ENCODE measurements at places on chromosomes 6 and 20.
A peak's percentile ranks its signal among the peaks of the same experiment; 100 is the strongest.

DNA sequence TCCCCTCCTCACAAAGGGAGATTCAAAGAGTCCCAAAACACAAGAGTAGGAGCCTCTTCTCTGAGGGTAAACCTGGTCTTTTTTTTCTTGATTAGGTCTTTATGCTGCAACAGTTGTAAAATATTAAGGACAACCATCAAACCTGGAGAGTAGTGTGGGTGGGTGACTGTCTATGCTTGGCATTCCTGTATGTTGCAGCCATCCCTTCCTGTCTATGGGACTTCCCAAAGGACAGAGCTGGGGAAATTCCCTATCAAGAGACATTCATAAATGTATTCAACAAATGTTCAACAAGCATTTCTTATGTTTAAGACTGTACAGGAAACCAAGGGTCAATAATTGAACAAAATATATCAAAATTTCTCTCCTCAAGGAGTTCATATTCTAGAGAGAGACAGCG lies 5.5 kb downstream of the BTN2A2 start:
- DNase-seq, result no peak

DNA sequence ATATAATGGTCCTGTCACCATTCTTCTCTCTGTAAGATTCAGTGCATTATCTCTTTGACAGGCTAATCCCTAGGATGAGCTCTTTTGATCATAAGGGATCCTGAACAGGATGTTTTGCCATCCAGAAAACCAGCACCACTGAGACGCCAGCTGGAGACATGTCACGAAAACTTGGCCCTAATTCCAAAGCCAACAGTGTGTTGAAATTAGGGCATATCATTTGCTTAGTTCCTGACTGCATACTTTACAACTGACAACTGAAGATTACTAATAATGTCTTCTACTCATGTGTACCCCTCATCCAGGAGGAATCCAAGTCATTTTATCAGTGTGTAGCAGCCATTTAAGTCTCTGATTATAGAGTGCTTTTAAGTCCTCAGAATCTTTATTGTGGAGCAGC lies 243.6 kb downstream of the KCNQ5 start:
- no peak for DNase-seq

GRCh38 chr20:57653910-57654309 lies 33.7 kb upstream of the ZBP1 start:
- DNase-seq, result peak; percentile 20

DNA sequence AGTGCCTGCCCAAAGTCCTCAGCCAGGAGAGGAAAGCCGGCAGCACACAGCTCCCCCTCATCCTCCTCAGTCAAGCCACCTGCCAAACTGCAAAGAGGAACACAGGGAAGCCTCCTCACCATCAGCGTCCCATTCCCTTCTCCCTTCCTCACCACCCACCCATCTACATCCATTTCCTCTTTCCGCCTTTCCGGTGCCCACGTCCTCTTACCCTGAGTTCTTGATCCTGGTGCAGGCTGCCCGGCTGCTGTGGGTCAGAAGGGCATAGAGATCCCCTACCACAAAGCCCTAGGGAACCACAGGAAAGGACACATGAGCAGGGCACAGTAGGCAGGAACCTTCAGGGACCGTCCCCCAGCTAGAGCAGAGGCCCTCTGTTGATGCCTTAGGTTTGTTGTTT lies 6.0 kb downstream of the GNMT start:
- DNase-seq, result no peak

DNA sequence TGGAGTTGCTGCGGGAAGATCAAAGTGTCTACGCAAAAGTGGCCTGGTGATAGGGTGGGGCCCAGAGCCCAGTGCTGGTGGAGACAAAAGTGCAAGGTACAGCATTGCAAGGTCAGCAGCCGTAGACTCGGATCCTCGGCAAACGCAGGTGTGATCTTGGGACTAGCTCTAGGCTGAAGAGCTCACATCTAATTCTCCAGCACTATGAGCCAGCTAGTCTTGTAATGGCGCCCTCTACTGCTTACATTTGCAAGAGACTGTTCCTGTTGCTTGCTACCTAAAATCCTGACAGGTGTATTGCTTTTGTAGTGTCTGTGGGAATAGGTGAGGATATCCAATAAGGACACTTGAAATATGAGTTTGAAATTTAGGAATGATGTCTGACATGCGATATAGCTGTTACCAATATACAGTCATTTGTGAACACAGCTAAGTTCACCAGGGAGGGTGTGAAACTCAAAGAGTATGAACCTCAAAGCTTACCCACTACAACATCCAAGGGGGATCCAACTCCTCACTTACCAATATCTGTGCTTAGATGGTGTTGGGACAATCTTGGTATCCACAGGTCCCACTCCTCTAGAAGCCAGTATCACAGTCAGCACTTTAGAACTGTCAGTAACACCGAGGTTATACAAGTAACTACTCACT lies 58.4 kb downstream of the PDE7B start:
- DNase-seq, result no peak

- no peak for DNase-seq
Observed at GRCh38 chr20:2358006-2358405, 22.7 kb upstream of the TGM6 start.

- no peak for DNase-seq
Observed at GRCh38 chr6:87574237-87574804, 15.5 kb downstream of the RARS2 start.

DNA sequence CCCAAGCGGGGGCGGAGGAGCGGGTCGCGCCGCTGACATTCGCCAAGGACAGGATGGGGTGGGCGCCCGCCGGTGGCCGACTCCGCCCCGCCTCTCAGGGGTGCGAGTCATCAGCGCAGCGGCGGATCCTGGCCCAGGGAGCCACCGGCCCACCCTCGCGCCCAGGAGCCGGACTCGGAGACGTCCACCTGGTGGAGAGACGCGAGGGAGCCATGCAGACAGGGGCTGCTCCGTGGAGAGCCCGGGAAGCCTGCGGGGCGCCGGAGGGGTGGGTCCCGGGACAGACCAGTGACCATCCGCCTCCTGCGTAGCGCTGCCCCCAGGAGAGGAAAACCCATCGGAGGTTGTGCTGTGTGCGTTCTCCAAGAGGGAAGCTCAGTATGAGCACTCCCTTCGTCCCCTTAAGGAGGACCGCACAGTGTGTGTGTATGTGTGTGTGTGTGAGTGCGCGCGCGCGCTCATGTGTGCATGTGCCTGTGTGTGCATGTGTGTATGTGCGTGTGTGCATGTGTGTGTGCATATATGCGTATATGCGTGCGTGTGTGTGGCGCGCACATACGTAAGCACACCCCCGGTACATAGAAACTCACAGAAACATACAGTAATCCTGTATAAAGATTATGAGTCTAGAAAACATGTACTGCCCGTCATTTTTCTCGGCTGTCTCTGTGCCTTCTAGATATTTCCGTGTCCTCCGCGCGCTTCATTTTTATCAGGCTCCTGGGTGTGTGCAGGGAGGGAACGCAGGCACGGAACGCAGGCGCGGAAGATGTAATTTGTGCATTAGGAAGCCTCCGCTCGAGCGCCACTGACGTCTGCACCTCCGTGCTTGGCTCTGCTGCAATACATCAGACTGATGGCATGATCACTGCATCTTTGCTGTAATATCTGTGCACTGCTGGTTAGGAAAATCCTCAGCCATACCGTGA lies 158.9 kb downstream of the TBXT start:
- DNase-seq, result no peak

- no peak for DNase-seq
Observed at GRCh38 chr6:166036316-166037095, 131.1 kb downstream of the TBXT start.

- peak; percentile 98 for DNase-seq
Observed at GRCh38 chr20:50415516-50416268, 94.5 kb upstream of the PTPN1 start.

DNA sequence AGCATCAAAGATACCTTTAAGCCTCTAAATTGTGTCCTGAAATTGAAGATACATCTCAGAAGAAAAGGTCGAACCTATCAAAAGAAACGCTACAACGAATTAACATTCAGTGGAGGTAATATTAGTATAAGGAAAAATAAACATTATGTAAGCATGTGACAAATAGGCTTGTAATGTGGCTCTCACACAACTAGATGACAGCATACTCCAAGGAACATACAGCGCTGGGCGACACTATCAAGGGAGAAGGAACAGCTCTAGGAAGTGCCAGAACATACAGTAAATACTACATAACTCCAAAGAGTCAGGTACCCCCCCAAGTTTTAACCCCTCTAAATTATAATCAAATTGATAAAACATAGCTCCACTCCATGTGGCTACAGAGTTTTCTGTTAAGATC lies 103.5 kb downstream of the LAMP5 start:
- no peak for DNase-seq

- no peak for DNase-seq
Observed at GRCh38 chr6:7473805-7474719, 67.4 kb upstream of the DSP start.

GRCh38 chr6:138105880-138106664 lies 1.1 kb downstream of the PERP start:
- no peak for DNase-seq
